CD4-positive, alpha-beta T cell treated with Interleukin-6 for 4 hours (primary cell): ENCODE measurements at places on chromosomes 3 and 15.
A peak's percentile ranks its signal among the peaks of the same experiment; 100 is the strongest.

- peak; percentile 25 for DNase-seq
These were observed 7.4 kb upstream of the OCA2 start for GRCh38 chr15:28106294-28107110.

DNA sequence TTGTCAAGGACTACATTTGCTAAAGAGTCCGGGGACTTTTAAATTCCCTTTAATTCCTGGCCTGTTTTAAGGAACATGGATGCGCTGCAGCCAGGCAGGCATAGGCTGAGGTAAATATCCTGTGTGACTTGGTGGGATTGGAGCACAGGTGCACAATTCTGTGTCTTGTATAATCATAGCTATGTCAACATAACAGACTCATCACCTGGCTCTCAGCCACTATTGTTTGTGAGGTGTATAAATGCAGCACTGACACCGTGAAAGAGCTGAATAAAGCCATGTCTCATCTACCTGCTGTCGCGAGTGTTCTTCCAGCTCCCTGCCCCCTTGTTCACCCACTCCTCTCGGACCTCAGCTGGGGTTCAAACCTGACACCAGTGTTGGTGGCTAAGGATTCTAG is 109.7 kb downstream of the MFSD1 start:
- no peak for DNase-seq

DNA sequence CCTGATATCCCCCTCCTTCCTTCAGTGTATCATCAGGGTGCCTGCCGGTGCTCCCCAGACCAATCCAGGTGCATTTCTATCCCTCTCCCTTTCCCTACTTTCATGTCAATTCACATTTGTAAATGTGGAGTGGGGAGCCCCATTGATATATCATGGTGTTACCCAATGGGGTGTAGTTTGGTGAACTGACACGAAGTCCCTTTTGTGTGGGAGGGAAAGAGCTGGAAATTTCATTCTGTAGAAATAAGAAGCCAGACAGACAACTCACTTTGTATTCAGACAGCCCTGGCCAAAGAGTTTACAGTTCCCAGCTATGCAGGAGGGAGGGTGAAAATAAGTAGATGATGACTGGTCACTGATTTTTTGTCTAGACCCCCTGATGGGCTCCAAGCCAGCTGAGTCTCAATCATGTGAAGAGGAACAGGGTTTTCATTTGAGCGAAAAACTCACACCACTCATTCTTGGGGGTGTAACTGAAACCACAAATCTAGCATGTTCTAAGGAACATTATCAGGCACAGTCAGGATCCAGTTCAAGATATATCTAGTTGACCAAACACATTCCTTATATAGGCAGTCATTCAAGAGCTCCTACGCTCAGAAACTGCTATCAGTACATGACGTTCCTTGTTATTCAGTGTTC is 58.9 kb downstream of the LMCD1 start:
- no peak for DNase-seq

GRCh38 chr3:2714834-2715233 is 395.3 kb downstream of the IL5RA start:
- no peak for DNase-seq

DNA sequence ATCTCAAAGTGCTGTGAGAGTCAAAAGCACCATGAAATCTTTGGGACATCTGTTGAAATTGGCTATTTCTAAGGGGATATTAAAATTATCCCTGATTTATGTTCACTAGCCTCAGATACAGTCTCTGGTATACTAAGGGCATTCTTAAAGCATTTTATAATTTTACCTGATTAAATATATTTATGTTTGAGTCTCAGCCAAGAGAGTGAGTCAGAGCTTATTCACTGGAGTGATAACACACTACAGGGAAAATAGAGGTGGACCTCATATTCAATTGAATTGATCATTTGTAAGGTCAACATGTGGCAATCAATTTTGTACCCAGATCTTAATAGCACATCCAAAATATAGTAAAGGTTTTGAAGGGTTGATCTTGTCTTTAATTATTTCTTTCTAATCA is 733.6 kb downstream of the EPHA3 start:
- no peak for DNase-seq

DNA sequence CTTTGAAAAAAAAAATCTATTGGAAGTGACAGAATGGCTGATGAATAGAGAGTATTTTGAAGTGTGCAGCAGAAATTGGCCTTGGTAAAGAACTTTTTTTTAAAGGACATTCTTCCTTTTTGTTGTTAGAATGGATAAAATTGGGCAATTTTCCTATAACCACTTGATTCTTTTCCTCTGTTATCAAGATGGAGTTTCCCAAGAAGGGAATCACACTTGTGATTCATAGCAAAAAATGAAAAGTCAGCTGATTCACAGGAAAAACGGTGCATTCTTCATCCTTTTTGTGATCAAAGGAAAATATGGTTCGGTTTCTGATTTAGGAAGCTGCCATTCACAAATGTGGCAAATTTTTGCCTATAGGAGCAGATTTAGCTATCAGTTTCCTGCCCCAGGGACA is 486.8 kb downstream of the GBE1 start:
- no peak for DNase-seq

GRCh38 chr15:51299187-51300015 is 39.0 kb downstream of the CYP19A1 start:
- DNase-seq: no peak

GRCh38 chr15:48566668-48567067 is 78.8 kb downstream of the FBN1 start:
- DNase-seq: no peak

DNA sequence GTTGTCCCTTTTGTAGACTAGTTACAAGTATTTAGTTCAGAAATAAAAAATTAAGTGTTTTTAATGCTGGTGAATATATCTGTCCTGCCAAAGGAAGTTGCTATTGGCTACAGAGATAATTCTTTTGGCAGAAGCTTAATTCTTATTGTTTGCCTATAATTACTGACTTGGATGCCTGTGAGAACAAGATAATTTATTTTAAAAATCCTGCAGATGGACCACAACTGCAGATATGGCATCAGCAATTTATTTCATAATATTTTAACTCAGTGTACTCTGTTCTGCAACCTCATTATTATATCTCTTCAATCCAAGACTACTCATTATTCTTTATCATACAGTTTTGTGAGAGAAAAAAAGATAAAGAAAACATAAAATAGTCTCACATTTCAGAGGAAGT is 789.8 kb downstream of the NAALADL2 start:
- DNase-seq: no peak

DNA sequence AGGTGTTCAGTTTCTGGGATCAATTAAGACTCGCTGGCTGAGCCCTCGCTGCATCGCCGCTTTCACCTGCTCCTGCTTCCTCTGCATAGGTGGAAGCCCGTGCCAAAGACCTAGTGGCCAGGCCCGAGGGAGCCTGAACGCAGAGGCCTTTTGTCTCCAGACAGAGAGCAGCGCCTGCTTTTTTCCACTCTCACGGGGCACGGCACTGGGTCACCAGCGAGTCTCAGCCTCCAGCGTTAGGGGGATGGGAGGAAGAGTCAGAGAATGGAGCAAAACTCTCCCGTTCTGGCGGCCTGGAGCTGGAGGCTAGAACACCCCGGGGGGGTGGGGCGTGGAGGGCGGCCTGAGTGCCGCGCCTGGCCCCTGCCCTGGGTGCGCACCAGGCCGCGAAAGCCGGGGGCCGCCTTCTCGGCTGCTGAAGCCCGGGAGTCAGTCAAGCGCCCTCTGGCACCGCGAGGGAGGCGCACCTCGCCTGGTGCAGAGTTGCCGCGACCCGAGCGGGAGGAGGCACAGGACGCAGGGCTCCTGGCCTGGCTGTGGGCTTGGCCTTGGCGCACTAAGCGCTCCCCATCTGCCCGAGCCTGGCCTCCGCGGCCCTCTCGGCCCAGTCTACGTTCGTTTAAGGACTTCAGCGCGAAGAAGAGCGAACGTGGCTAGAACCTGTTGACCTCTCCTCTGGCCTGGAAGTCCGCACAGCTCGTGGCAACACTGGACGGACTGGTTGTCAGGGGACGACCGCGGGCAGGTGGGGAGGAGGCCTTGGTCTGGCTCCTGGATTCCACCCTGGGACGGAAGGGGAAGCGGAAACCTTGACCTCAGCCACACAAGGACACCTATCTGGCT is 21.5 kb downstream of the NR2F2 start:
- DNase-seq: no peak

DNA sequence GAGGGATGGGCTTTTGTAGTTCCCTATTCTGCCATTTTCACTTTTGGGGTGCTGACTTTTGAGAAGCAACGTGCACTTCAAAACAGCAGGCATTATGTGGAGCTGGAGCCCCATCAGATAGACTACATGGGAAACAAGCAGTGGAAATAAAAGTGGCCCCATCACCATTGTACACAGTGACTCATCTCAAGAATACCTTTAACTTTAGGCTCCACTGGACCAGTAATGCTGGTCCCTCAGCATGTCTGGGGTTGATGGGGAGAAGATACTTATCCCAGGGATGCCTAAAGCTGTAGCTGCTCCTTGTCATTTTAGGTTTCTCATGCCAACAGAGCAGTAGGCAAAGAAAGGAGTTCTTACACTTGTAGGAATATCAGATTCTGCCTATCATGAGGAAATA is 45.0 kb downstream of the LSM3 start:
- no peak for DNase-seq

GRCh38 chr3:197168606-197169005 is 129.8 kb downstream of the DLG1 start:
- no peak for DNase-seq

GRCh38 chr3:2790266-2790815 is 319.8 kb downstream of the IL5RA start:
- no peak for DNase-seq

DNA sequence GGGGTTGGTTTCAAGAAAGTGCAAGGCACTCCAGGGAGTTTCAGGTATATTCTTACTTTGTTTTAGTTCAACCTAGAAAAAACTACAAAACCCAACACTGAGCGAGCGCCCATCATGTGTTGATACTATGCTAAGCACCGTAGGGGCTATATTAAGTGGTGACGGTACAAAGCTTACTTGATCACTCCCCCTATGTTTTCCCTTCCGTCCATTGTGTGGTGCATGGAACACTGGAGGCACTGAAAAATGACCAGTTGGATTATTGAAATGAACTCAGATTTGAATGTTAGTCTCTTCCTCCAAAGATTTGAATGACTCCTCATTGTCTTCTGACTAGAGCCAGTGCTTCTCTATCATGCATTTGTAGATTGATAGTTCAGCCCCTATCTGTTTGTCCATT is 6.6 kb downstream of the MYZAP start:
- no peak for DNase-seq

DNA sequence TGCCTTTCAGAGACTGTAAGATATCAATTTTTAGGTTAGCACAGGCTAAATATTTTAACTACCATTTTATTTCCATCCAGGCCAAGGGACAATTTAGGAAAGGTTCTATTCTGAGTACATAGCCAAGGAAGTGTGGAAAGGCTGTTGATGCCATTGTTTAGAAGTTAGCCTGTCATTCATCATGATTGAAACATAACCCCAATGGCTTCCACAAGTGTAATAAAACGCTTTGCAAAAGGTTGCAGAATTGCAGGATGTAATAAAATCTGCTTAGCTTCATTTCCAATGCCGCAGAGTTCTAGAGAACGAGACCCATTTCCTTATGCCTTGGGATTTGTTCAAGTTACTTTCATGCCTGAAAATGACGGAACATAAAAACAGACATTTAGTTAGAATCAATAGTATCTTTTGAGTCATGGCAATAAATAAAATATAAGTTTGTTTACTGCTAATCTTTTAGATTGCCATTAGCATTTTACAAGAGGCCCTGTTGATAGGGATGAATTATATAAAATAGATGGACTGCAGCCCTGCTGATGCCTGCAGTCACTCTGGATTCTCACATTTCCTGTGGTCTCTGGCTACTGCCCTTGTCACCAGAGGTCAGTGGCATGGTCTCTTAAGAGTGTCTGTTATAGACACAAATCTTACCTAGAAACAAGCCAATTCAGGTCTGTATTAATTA is 678.2 kb upstream of the CFAP20DC start:
- DNase-seq: no peak

DNA sequence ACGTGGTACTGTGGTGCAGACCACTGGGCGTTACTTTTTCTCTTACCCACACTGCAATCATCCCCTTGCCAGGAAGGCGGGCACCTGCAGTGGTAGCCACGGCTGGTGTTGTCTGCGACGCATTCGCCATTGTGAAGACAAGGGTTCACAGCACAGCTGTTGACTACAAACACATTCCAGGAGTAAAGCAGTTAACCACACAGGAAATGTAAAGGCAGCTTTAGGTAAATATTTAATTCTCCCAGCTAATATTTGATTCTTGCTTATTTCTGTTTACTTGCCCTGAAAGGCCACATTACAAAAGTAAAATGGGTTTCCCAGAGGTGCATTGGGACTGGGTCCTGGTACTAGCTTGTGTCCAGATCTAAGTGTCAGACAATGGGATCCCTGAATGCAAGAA is 45.4 kb downstream of the HEG1 start:
- no peak for DNase-seq

DNA sequence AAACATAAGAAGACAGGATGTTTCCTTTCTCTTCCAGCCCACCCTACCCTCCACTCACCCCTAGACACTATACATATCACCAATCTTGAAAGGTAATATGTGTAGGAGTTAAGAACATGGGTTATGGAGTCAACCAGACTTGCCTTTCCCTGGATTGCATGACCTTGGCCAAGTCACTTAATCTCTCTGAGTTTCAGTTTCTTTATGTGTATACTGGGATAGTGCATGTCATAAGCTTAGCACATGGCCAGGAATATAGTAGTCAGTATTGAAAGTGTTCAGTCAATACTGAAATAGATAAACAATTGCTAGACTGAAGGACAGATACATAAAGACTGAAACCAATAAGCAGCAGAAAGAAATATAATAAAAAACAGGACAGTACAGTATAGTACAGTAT is 283.2 kb upstream of the STT3B start:
- no peak for DNase-seq

DNA sequence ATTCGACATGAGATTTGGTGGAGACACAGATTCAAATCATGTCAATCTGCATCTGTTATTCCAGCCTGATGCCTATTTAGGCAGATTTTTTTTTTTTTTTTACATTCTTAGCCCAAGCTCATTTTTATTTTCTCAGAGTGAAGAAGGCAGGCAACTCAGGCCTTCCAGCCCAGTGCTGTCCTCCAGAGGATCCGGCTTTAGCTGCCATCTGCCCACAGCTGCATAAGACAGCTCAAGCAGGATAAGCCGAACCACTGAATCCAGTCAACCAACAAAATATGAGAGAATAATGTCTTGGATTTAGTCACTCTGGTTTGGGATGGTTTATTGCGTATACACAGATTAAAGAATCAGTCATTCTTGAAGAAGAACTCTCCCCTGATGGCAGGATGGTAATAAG is 19.9 kb upstream of the COLQ start:
- no peak for DNase-seq

- DNase-seq: no peak
These were observed 149.5 kb upstream of the THBS1 start for GRCh38 chr15:39431376-39431775.

GRCh38 chr3:44665173-44665572 is 16.6 kb downstream of the ZNF35 start:
- DNase-seq: no peak
